D341Med (cell line): ENCODE measurements at places on chromosomes 11 and 22.

GRCh38 chr11:65894034-65894591 lies 3.6 kb downstream of the CCDC85B start:
- no peak for DNase-seq

DNA sequence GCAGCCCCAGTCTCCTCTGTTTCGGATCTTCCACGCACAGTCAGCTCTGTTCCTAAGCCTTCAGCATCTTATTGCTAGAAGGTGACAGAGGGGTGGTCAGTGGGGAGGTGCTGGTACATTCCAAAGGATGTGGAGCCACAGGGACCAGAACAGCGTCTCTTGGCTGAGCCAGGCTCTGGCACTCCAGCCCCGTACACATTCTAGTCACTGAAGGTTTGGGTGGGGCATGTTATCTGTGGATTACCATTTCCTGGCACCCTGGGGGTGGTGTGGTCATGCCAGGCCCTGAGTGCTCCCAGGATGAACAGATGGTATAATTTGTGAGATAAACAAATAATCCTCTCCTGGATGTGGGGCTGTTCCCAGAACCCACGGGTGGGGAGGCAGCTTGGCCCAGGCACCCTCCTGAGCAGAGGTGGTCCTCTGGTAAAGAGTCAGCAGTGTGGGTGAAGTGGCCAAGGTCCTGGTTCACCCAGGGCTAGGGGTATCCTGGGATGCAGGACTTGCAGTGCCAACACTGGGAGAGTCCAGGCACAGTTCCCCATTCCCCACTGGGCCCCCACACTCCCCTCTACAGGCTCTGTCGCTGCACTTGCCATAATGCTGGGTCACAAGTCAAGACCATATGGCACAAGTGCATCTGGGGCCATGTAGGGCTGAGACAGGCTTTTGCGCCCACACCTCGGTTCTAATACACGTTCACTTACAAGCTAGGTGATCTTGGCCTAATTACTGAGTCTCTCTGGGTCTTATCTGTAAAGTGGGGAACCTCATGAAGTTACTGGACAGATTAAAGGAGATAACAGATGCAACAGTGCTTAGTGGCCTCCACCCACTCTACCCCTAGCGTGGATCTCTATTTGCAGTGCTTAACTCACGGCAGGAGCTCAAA lies 33.0 kb downstream of the DKK3 start:
- DNase-seq = no peak

- no peak for DNase-seq
Measured at GRCh38 chr11:92130421-92130831, 94.2 kb upstream of the FAT3 start.

DNA sequence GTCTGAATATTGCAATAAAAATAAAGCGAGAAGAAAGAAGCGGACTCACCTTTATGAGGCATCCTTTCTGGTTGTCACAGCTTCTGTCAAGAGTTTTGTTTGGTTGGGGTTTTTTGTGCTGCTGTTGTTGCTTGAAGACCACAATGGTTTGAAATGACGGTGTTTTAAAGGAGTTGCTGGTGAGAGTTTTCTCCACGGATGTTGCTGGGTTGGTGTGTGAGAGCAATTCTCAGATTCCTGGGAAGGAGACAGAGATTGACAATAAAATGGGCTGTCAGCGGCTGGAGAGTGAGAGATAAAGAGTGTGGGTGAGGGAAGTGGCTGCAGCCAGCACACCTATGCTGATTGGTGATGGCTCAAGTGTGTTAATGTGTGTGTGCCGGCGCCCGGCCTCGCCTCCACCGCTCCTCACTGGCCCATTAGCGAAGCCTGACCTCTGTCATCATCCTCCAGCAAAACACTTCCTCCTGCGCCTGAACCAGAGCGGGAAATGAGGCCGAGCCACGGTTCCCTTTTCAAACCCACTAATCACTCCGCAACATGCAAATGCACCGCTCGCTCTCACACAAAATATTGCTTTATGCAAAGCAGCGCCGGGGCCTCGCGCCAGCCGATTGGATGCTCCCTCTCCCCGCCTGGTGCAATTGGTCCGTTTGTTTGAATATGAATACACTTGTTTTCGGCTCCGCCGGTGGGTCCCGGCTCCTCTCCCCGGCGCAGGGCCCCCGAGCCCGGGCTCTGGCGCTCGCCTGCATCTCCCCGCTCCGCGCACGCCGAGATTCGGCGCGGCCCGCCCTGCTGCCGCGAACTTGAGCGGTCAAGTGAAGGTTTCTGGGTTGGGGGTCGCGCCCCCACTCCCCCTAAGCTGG lies at the start of gene PAX6:
Gene PAX6, minus strand, starts transcription at position 544 of the 869 bp plus-strand sequence. CDS start 4,911 bp downstream, outside the sequence.
- peak; percentile 86 for DNase-seq

DNA sequence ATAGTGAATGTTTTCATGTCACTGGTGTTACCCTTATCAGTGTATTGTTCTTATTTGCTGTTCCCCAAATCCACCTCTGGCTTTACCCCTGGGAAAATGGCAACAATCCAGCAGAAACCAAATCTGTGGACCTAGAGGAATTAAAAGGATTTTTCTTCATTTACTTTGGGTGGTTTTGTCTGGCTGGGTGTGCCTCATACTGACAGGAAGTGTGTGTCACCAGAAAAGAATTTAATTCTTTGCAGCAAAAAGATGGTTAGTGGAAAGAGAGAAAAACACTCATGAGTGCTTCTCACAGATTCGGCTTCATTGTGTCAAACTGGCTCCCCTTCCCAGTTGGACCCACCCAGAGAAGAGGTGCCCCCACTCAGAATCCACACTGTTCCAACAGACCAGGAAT lies 38.9 kb downstream of the FZD4 start:
- no peak for DNase-seq

GRCh38 chr11:121110871-121111724 lies 10.1 kb downstream of the TECTA start:
- no peak for DNase-seq
